Stomach (tissue), 19 donors: ENCODE measurements at places on chromosomes 2 and 18. TPM values are rescaled to one million over a fixed set of nuclear protein-coding genes. Genes with fewer than 3 reads are reported as not detected.

- no peak overlapping the region for H3K27ac ChIP-seq
- H3K4me3 ChIP-seq: peak overlapping the region; percentile 48
- peaks cover 20% of the 10 kb centered on the region for H3K4me1 ChIP-seq
Measured at GRCh38 chr2:118834901-118835745, 12.3 kb downstream of the EN1 start.

DNA sequence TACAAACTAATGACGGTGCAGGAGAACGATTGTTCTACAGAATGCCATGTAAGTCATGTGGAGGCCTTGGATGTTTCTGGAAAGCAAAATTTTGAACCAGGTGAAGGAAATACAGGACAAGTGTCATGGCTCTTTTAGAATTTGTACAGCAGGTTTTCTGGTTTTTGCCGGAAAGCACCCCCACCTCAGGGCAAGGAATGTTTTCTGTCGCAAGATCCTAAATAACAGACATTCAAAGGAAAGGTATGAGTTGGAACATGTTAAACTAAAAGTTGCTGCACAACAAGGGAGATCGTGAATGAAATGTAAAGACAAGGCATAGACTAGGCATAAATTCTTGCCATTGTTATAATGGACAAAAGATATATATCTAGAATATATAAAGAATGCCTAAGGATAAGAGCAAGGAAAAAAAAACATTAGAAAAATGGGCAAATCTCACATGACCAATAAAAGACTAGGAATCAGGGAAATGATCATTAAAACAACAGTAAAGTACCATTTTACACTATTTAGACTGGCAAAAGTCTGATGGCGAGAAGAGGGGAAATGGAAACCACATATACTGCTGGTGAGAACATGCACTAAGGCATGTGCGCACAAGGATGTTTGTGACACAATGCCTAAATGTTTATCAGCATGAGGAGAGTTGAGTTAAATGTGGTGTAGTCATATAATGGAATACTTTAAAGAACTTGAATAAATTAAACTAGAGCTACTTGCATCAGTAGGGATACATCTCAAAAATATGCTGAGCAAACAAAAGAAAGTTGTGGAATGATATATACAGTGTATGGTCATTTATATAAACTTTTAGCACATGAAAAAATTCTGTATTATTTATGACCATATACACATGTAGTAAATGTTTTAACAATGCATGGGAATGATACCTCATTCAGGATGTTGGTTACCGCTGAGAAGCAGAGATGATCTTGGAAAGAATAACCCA, 127.0 kb downstream of the EML6 start:
- no peak for DNase-seq
- no peaks in the 10 kb centered on the region for H3K27me3 ChIP-seq
- no peak overlapping the region for H3K27ac ChIP-seq
- no peaks in the 10 kb centered on the region for H3K4me1 ChIP-seq

The VAMP8 gene
- 106 TPM for total RNA-seq

The ST8SIA5 gene
- total RNA-seq: not detected

- peak; percentile 12 for DNase-seq
- no peaks in the 10 kb centered on the region for H3K36me3 ChIP-seq
- H3K4me1 ChIP-seq: peaks cover 6% of the 10 kb centered on the region
- H3K27me3 ChIP-seq: peaks cover 8% of the 10 kb centered on the region
Measured at GRCh38 chr2:115163572-115163971, 721.1 kb downstream of the DPP10 start.

GRCh38 chr2:158730621-158731140, 64.4 kb upstream of the DAPL1 start:
- no peak for DNase-seq
- peaks cover 5% of the 10 kb centered on the region for H3K4me1 ChIP-seq
- H3K27ac ChIP-seq: no peak overlapping the region
- no peak overlapping the region for H3K4me3 ChIP-seq
- no peaks in the 10 kb centered on the region for H3K27me3 ChIP-seq

The LYG1 gene
- total RNA-seq: 1.1 TPM

- H3K4me1 ChIP-seq: no peaks in the 10 kb centered on the region
- no peak overlapping the region for H3K27ac ChIP-seq
- H3K4me3 ChIP-seq: no peak overlapping the region
- H3K36me3 ChIP-seq: no peaks in the 10 kb centered on the region
Measured at GRCh38 chr18:7147399-7147798, 29.8 kb upstream of the LAMA1 start.

DNA sequence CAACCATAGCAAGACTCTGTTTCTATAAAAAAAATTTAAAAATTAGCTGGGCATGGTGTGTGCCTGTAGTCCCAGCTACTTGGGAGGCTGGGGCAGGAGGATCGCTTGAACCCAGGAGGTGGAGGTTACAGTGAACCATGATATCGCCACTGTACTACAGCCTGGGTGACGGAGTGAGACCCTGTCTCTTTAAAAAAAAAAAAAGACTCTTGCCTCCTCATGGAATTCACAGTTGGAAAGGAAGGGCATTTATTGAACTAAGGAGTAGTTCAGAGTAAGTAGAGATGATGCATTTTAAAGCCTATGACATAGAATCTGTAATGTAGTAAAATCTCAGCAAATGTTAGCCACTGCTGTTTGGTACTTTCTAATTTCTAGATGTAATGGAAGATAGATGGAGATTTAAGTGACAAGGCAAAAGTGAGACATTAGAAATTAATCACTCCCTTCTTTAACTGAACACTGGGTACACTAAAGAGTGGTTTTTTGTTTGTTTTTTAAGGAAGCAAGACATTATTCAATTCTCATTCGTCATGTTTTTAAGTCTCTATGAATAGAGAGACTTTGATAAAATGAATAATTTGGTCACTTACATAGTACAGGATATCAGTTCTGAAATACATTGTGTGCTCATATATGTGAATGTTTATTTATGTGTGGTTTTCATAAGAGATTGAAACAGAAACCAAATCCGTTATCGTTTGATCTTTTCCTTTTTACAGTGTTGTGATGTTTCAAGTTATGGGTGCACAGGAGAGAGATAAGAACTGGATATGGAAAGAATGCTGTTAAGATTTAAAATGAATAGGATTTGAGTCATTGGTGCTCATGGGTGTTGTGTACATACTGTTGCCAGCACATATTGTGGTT, 186.1 kb upstream of the STON1 start:
- peaks cover 7% of the 10 kb centered on the region for H3K4me1 ChIP-seq
- DNase-seq: no peak
- H3K27ac ChIP-seq: peak overlapping the region; percentile 45
- no peaks in the 10 kb centered on the region for H3K27me3 ChIP-seq

GRCh38 chr2:220377482-220378155, 750.2 kb downstream of the SLC4A3 start:
- no peak for DNase-seq
- no peaks in the 10 kb centered on the region for H3K4me1 ChIP-seq
- H3K36me3 ChIP-seq: no peaks in the 10 kb centered on the region
- no peak overlapping the region for H3K4me3 ChIP-seq
- H3K27ac ChIP-seq: no peak overlapping the region

The HOXD13 gene
- total RNA-seq: not detected

DNA sequence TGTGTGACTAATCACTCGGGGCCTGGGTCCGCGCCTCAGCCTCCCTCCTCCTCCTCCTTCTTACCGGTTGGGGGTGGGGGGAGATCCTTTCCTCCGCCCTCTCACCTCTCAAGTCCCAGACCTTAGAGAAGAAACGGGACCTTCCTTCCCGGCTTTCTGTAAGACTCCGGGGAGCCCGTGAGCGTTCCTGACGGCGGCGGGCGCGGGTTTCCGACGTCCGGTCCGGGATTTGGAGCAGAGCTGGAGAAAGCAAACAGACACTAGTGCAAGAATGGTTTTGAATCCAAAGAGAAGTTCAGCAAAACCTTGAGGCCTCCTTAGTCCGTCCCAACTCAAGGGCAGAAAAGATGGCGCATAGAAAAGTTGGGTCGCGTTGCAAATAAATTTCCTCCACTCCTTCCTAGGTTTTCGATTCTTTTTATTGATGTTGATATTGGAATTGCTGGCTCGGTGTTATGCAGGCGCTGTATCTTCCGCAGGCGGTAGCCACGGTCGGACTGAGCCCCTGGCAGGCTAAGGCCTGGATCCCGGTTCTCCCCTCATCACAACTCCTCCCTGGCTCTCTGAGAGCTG, 2.0 kb downstream of the DLX1 start:
- H3K4me3 ChIP-seq: no peak overlapping the region
- no peak overlapping the region for H3K27ac ChIP-seq
- H3K4me1 ChIP-seq: peaks cover 54% of the 10 kb centered on the region
- DNase-seq: no peak
- no peaks in the 10 kb centered on the region for H3K36me3 ChIP-seq

The SLC9A4 gene
- total RNA-seq: 92.4 TPM

The SLC5A7 gene
- not detected for total RNA-seq

DNA sequence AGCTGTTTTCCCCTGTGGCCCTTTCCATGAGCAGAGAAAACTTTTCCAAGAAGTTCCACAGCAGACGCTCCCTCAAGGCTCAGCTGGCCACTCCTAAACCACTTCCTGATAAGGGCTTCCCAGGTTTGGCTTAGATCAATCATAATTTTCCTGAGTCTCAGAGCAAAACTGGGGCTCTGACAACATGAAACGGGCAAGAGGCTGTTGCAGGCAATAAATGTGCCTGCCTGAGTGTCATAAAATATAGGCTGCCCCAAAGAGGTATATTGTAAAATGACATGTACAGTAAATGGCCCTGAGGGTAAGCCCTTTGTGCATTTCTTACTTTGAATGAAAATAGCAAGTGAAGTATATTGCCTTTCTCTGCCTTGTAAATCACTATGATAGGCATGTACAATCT, 105.6 kb upstream of the UXS1 start:
- H3K36me3 ChIP-seq: no peaks in the 10 kb centered on the region
- no peak overlapping the region for H3K4me3 ChIP-seq
- DNase-seq: no peak
- H3K27ac ChIP-seq: no peak overlapping the region
- H3K4me1 ChIP-seq: no peaks in the 10 kb centered on the region

DNA sequence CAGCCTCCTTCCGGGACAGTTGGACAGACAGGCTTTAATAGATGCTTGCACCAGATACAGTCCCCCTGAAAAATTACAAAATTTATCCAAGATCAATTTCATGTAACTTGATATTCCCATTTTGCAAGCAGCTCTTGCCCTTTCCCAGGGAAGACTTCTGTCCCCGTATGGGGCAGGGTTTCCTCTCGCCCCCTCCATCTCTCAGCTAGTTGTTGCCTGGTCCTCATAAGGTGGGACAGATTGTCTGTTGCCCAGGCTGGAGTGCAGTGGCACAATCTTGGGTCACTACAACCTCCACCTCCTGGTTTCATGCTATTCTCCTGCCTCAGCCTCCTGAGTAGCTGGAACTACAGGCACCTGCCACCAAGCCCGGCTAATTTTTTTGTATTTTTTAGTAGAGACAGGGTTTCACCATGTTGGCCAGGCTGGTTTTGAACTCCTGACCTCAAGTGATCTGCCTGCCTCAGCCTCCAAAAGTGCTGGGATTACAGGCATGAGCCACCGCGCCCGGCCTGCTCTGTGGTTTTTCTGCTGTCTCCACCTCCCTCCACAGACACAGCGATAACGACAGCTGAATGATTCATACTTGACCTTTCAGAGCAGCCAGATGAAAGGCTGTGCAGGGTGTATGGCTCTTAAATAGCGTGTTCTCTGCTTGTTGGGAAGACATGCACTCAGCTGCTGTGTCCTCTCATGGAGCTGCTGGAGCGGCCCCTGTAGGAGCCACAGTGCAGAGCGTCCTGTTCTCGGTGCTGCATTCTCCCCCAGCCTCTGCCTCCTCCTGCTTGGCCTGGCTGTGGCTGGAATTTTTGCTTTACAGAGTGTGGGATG, 61.4 kb downstream of the TTC39C start:
- peak overlapping the region; percentile 54 for H3K27ac ChIP-seq
- H3K4me1 ChIP-seq: peaks cover 25% of the 10 kb centered on the region
- peak; percentile 80 for DNase-seq
- H3K36me3 ChIP-seq: peaks cover 7% of the 10 kb centered on the region

- no peak overlapping the region for H3K27ac ChIP-seq
- no peaks in the 10 kb centered on the region for H3K27me3 ChIP-seq
- H3K36me3 ChIP-seq: no peaks in the 10 kb centered on the region
- H3K4me3 ChIP-seq: no peak overlapping the region
- DNase-seq: no peak
Measured at GRCh38 chr2:221845021-221845365, 272.9 kb upstream of the EPHA4 start.
